ENCODE measurements at places on chromosomes 13 and 19.

GRCh38 chr19:4656102-4656501 lies 14.0 kb downstream of the MYDGF start:
- no peak for DNase-seq

DNA sequence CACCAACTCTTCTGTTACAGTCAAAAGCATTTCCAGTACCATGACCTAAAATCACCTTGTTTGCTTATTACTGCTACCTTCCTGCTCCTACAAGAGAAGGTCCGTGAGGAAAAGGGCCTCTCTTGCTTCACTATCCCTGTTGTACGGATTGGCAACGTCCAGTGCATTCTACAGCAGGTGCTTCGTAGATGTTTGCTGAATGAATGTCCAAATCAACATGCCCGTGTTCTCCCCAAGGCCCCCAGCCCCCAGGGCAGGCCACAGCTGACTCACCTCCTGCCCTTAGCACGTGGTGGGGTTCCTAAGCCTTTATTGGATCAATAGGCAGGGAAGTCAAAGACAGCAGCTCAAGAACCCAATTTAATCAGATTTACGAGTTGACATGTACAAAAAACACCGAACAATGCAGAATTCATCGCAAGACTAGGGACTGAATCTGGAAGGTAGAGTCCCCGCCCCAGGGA lies 5.5 kb upstream of the NAPA start:
- no peak for DNase-seq

DNA sequence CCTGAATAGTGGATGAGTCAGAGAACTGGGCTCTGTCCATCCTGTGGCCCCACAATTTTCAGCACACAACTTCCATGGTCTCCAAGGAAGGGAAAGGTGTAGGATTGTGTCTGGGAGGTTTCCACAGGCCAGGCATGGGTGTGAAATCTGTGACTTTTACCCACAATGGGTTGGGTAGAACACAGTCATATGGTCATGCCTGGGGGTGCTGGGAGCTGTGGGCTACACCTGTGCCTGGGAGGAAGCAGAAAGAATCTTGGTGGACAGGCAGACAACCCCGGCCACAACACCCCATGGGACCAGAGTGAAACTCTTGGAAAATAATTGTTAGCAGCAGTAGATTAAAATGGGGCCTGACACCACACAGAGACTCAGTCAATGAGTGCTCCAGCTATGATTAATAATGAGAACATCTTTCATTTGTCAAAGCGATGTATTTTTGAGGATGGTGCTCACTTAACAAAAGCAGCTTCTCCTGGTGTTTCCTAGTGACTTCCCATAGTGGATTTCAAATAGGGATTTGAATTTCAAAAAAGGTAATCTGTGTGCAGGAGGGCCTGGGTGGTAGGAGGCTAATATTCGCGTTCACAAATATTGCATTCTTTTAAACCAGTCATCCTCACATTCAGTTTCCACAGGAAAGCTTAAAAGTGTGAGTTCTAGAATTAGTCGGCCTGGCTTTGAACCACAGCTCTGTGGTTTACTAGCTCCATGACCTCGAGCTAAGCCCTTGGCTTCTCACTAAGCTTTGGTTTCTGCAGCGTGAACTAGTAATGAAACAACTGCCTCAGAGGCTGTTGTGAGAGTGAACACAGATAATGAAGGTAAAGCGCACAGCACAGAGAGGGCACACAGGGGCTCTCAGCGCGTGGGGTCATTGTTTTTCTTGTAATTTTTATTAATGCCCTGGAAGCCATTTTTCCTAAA lies 89.3 kb upstream of the UQCRFS1 start:
- no peak for DNase-seq

GRCh38 chr19:35670686-35671085 lies 4.4 kb downstream of the UPK1A start:
- no peak for DNase-seq

GRCh38 chr13:107461751-107462150 lies 753.6 kb downstream of the LIG4 start:
- DNase-seq: no peak

- DNase-seq: no peak
Observed at GRCh38 chr19:38726761-38727301, 17.4 kb downstream of the CAPN12 start.

GRCh38 chr13:49627831-49628652 lies at the start of gene ARL11:
Gene ARL11 (plus strand): TSS chr13:49628507. CDS start chr13:49630448, 1,941 bp downstream.
- DNase-seq: peak; percentile 86

DNA sequence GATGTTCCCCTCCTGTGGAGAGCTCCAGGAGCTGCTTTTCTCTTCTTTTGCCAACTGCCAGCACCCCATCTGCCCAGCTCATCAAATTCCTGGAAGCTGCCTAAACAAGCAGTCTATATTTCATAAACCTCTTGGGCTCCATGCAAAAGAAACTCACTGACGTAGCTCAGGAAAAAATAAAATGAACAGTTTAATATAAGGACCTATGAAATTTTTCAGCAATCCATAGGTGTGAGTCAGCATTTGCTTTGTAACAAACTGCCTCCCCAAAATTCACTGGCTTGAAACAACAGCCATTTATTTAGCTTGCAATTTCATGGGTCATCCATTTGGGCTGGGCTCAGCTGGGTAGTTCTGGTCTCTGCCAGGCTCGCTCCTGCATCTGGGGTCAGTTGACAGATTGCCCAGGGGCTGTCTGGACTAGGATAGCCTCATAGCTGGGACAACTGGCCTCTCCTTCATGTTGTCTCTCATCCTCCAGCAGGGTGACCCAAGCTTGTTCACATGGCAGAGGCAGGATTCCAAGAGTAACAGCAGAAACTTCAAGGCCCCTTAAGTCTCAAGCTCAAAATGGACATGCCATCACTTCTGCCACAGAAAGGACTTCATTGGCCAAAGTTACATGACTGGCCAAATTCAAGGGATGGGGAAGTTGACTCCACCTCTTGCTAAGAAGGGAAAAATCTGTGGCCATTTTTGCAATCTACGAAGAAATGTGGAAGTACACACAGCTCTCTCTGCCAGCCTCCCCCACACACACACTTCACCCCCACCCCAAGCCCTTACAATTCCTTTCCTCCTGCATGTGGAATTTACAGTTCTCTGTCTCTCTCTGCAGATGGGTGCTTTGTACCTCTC lies 7.9 kb upstream of the PVR start:
- DNase-seq: no peak

DNA sequence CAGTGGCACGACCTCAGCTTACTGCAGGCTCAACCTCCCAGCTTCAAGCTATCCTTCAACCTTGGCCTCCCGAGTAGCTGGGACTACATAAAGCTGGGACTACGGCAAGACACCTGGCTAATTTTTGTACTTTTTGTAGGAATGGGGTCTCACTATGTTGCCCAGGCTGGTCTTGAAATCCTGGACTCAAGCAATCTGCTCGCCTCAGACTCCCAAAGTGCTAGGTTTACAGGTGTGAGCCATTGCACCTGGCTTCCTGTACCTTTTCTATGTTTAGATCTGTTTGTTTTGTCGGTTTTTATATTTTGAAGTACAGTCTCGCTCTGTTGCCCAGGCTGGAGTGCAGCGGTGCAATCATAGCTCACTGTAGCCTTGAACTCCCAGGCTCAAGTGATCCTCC lies 17.5 kb upstream of the TICAM1 start:
- DNase-seq: no peak

- DNase-seq: no peak
Observed at GRCh38 chr19:8512115-8512967, 1.6 kb downstream of the ZNF414 start.

GRCh38 chr19:1263188-1263587 lies 5.9 kb upstream of the CIRBP start:
- no peak for DNase-seq

GRCh38 chr13:40345654-40346372 lies 320.6 kb downstream of the FOXO1 start:
- no peak for DNase-seq

DNA sequence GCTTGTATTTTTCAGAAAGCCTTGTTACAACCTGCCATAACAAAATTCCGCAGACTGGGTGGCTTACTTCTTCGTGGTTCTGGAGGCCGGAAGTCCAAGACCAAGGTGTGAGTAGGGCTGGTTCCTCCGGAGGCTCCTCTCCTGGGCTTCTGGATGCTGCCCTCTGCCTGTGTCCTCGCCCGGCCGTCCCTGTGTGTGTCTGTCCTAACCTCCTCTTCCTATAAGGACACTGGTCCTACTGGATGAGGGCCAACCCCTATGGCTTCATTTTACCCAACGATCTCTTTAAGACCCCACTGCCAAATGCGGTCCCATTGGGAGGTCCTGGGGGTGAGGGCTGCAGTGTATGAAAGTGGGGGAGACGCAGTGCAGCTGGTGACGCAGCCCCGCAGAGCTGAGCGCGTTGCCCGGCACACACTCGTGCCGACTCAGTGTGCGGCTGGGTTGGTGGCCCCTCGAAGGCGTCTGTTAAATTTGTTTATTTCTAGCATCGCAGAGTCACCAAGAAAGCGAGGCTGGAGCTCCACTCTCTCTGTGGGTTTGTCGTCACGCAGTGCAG lies 116.7 kb downstream of the SOX1 start:
- DNase-seq: no peak

- no peak for DNase-seq
Observed at GRCh38 chr13:51034906-51035305, 76.2 kb downstream of the C13orf42 start.
